Activated CD8-positive, alpha-beta memory T cell treated with anti-CD3 and anti-CD28 coated beads for 36 hours (primary cell): ENCODE measurements at places on chromosomes 1 and 21. TPM values are rescaled to one million over a fixed set of nuclear protein-coding genes. Genes with fewer than 3 reads are reported as not detected.

The AGL gene
- 17.7 TPM for total RNA-seq

The SUSD4 gene
- total RNA-seq, result not detected

The CASP9 gene
- total RNA-seq, result 8.3 TPM

The CCDC17 gene
- total RNA-seq, result 1.7 TPM

The ZBTB48 gene
- total RNA-seq, result 28.5 TPM

The SPAG17 gene
- not detected for total RNA-seq

The COL6A1 gene
- total RNA-seq, result 5.2 TPM

The FLG gene
- not detected for total RNA-seq

The ELAPOR1 gene
- total RNA-seq, result 12.5 TPM

The WNT4 gene
- not detected for total RNA-seq

The TRIM58 gene
- total RNA-seq, result 0.08 TPM

The CFHR1 gene
- total RNA-seq, result not detected

The TMEM82 gene
- total RNA-seq, result not detected

The DMAP1 gene
- 32.2 TPM for total RNA-seq

The UTS2 gene
- total RNA-seq, result not detected

The SNIP1 gene
- total RNA-seq, result 23.0 TPM

The ACTN2 gene
- not detected for total RNA-seq

The TRPM2 gene
- 6.8 TPM for total RNA-seq

The KRTAP19-3 gene
- total RNA-seq, result not detected

The SLC5A9 gene
- total RNA-seq, result not detected

The FMO5 gene
- 0.15 TPM for total RNA-seq

The ANGPTL7 gene
- not detected for total RNA-seq
